ENCODE measurements at places on chromosomes 11 and 22.

- no peak for DNase-seq
Measured at GRCh38 chr11:130779943-130780342, 136.3 kb downstream of the SNX19 start.

DNA sequence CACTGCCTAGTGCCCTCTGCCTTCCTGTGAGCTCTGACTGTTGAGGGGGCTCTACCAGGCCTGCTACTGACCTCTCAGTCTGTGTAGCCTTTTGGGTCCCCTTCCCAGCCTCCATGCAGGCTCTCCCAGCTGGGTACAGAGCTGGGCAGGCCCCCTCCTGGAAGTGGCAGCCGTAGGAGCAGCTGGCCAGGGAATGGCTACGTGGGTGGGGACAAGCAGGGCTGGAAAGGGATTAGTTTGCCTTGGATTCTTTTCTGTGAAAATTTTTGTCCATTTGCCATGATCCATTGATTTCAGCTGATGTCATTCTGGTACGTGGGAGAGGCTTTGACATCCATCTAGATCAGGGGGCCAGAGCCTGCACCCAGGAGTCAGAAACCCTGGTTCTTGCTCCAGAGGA, 23.9 kb upstream of the NECTIN1 start:
- no peak for DNase-seq

- no peak for DNase-seq
Measured at GRCh38 chr11:116595305-116595880, 177.4 kb downstream of the BUD13 start.

DNA sequence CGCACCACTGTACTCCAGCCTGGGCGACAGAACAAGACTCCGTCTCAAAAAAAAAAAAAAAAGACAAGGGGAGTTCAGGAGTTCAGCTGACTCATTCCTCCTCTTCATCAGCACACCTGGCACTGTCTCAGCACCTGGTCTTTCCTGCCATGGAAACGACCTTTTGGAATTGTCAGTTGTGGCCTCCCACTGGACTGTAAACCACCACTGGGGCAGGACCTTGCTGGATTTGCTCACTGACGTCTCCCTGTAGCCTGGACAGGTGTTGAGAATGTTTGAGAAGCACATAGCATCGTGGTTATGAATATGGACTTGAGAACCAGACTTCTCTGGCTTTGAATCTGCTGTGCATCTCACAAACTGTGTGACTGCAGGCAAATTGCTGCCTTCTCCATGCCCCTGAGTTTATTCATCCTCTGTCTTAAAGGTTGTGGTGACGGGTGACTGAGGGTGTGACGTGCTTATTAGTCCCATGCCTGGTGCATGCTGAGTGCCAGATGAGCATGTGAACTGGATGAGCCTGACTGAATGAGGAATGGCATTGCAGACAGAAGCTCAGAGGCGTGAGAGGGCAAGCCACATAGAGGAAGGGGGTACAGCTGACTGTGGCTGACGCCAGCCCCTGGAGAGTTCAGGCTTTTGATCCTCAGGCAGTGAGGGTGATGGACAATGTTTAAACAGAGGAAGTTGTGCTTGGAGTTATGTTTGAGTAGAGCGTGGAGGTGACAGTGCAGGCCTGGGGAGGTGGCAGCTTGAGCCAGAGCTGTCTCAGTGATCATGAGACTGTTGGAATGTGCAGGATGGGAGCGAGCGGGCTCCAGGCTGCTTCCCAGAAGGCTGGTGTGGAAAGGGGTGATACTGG, 12.7 kb downstream of the TOM1 start:
- DNase-seq = no peak

DNA sequence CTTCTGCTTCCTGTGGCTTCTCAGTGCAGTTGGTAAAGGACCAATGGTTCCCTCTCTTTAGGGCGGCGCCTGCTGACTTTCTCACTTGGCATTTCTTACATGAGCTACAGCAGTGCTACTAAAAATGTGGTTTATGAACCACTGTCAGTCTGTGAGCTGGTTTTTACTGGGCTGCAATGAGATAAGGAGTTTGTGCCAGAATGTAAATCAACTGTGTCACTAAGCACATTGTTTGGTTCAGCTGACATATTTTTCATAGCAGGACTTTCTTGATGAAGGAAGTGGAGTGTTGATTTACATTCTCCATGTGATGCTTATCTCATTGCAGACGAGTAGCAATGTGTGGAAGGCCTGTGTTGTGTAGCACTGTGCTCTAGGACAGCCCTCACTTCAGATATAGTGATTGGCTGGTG, 463.3 kb downstream of the SOX6 start:
- no peak for DNase-seq

DNA sequence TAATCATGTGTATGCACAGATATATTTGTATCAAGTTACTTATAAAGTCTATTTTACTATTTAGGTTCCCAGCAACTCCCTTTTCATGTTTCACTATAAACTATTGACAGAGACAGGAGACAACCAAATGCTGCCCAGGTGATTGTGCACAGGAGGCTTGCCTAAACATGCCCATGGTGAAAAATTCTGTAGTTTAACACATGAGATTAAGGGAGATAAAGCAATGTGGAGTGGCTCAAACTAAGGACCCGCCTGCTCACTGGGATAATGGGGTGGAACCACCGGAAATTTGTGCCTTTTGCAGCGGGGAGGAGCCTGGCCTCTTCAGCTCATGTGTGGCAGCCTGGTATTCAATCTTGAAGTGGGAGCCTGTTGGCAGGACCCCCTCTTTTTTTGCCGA, 459.5 kb upstream of the CNTN5 start:
- DNase-seq = no peak

- no peak for DNase-seq
Measured at GRCh38 chr11:62273284-62273683, 3.3 kb downstream of the SCGB2A2 start.

- no peak for DNase-seq
Measured at GRCh38 chr22:38760477-38761201, 4.8 kb upstream of the SUN2 start.

DNA sequence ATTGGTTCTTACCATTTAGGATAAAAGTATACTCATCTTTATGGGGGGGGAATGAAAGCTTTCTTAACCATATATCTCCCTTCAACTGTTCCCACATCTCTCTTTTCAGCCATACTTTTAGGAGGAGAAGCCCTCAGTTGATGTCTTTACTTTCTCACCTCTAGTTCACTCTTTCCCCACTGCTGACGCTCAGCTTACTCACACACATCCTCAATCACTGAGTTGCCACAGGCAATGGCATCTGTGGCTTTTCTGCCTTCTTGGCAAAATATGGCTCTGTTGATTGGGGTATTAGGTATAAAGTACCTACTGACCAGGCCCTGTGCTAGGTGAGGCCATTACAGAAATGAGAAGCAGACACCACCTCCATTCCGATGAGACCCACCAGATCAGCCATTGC, 12.2 kb upstream of the AP1B1 start:
- DNase-seq = no peak

DNA sequence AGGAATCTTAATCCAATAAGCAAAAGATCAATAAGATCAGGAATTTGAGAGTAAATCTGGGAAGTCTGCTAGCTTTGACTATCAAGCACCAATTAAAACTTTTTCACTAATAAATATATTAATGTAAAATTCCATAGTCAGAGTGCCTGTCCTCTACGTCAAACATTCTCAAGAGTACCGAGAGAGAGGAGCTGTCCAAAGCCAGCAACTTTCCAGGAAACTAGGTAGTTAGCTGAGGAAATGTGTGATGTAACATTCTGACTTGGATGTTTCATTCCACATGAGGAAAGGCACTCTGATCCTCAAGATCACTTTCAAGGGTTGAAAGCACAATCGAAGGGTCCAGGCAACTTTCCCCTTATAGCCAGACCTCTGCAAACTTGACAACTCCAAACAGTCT, 113.2 kb downstream of the STK33 start:
- no peak for DNase-seq

DNA sequence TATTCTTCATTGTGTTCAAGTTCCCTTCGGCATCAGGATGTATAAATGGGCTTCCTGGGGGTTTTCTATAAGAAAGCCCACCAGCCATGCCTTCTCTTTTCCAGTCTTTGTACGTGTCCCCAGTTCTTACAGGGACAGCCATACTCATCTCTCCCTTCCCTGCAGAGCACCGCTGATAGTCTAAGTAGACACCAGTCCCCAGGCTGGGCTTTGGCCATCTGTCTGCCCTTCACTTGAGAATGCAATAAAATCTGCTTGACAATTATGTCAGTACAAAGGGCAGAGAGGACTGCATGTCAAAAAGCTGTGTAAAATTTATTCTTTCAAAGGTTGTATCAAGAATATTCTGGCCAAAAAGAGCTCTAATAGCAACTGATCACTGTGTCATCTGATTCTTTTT, 27.3 kb downstream of the NTM start:
- DNase-seq = no peak

- peak; percentile 75 for DNase-seq
Measured at GRCh38 chr22:37166675-37167066, 17.0 kb upstream of the IL2RB start.

DNA sequence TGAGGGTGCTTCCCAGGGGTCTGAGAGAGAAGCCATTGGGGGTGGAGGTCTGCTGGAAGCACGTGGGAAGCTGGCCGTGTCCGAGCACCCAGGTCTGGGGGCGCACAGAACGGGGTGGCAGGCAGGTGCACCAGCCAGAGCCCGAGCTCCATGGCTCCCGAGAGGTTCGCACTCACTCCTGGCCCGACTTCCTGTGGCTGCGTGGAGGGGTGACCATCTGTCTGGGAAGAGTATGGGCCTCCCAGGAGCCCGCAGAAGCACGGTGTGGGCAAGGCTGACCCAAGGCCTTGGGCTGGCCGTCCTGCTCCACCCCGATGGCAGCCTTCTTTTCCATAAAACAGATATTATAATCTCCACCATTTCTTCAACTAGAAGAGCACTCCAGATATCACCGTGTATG, 256.0 kb upstream of the B3GAT1 start:
- no peak for DNase-seq

- no peak for DNase-seq
Measured at GRCh38 chr11:62689421-62690183, at the start of gene LRRN4CL. TSS of gene LRRN4CL (minus strand) at chr11:62689530. CDS start at chr11:62688508, 1,022 bp downstream.

- peak; percentile 32 for DNase-seq
Measured at GRCh38 chr11:69525516-69526452, 44.3 kb downstream of the LINC01488 start.

- DNase-seq = no peak
Measured at GRCh38 chr11:66845876-66846212, 2.6 kb downstream of the RCE1 start.

GRCh38 chr11:18369398-18369797, 25.0 kb upstream of the LDHA start:
- no peak for DNase-seq

DNA sequence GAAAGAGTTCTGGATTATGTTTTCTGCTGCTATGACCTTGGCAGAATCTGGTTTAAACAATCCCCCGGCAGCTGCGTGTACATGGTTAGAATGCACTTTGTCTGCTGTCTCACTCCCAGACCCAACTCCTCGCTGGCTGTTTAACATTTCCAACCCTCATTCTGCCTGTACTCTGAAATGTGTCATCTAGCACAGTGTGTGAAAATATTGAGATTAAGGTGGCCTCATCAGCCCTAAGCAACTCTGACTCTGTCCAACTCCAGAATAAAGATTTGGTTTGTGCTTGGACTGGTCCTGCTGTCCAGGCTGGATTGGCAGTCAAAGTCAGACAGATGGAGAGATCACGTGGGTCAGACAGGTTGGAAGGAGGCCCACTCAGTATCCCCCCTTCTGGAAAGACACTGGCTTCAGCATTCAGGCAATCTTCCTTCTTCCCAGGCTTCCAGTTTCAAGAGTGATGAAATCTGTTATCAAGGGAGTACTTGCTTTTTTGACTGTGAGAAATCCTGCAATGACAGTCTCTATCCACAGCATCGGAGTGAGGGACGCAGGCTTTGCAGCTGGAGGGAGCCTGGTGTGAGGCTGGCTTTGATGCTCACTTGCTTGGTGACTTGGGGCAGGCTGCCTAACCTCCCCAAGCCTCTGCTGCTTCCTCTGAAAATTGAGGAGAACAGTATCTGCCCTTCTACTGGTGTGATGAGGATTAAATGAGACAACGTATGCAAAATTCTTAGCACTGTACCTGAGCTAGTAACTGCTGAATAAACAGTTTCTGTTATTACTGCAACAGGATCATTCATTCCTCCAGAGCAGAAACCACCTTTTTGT, 29.8 kb downstream of the ABTB2 start:
- no peak for DNase-seq

DNA sequence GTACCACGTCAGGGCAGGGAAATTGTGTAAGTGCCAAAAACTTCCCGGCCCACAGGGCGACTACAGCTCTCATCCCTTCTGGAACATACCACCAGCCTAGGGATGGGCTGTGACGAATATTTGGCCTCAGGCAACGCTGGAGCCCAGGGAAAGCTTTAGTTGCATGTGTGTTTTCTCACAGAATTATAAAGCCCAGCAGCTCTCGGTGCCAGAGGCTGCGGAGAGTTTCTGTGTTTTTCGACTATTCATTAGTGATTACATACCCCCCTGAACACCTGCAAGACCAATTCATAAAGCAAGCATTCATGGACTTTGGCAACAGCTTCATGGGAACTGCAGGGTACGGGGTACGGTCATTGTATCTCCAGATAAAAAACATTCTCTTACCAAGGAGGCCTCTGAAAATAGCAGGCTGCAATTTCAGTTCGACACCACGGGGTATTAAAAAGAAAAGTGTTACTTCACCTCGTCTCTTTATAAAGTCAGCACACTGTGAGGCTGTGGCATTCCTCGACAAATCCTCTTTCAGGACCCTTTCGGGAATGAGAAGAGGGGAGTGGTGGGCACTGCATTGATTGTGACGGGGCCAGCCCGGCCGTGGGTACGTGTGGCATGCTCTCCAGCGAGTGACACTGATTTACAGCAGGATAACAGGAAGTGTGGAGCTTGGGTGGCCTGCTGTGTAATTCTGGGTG, 243.6 kb upstream of the SORL1-AS1 start:
- DNase-seq = no peak

DNA sequence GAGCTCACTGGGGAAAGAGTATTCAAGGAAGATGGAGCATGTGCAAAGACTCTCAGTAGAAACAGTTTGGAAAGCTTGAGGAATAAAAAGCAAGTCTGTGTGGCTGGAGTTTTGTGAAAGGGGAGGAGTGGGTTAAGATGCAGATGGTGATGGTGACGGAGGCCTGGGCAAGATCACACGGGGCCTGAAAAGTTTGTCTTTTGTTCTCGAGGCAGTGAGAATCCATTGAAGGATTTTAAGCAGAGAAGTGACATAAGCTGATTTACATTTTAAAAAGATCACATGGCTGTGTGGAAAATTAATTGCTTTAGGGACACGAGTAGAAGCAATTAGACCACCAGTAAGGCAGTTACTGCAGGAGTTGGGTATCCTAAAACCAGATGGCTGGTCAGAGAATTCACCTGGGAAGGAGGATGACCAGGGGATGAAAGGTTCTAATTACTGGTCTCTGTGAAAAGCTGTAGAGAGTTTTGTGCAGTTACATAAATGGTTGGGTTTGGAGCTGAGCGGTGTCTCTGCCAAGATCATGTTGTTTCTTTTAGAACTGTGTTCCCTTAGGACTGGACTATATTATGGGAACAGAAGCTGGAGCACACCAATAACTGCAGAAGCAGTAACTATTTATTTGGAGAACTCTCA, 7.1 kb downstream of the RRP8 start:
- DNase-seq = no peak

- no peak for DNase-seq
Measured at GRCh38 chr11:130480186-130480585, 31.7 kb downstream of the ADAMTS15 start.
